ENCODE measurements at places on chromosomes 7 and 10.

DNA sequence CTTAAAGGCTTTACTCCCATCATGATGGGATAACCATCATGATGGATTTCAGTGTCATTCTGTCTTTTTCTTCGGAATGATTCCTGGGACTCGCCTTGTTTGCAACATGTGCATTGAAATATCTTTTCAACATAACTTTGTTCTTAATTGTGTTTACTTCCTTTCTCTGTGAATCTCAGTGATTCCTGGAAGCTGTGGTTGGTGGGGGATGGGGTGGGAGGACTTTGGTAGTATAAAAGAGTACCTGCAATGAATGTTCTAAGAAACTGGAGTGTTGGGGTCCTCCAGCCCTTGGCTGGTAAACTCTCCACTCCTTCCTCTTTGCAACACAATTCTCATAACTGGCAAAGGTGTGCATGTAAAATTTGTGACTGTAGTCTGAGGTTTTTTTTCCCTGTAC is 11.5 kb upstream of the SH2D4B start:
- DNase-seq = no peak

GRCh38 chr10:1631282-1631681 is 106.0 kb downstream of the ADARB2 start:
- DNase-seq = no peak

DNA sequence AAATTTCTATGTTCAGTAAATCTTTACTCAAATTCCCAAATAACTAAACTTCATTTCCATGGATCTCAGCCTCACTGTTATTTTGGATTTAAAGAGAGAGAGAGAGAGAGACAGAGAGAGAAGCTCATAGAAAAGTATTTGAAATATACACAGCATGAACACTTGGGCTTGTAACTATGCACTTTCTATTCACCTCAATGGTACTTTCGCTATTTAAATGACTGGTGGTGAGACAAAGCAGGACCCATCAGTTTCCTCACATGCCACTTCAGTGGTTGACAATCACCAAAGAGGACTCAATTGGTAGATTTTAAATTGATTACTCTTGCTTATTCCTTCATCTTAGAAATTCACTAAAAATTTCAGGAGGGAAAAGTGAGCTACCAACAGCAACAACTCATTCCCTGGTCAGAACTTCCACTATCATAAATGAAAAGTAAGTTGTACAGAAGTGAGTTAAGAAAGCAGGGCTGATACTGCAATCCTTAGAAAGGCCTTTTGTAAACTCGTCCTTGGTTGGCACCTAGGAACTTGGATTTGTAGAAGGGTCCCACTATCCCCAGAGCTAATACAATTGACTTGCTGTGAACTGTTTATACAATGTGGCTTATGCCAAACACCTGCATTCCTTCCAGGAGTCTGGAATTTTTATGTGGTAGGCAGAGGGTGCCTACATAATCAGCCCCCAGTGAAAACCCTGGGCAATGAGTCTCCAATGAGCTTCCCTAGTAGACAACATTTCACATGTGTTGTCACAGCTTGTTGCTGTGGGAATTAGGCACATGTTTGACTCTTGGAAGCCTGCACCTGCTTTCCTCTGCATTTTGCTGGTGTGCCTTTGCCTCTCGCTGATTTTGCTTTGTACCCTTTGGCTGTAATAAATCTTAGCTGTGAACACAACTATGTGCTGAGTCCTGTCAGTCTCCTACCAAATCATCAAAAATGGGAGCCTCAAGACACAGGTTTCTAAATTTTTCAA is 10.8 kb downstream of the ERLIN1 start:
- no peak for DNase-seq

DNA sequence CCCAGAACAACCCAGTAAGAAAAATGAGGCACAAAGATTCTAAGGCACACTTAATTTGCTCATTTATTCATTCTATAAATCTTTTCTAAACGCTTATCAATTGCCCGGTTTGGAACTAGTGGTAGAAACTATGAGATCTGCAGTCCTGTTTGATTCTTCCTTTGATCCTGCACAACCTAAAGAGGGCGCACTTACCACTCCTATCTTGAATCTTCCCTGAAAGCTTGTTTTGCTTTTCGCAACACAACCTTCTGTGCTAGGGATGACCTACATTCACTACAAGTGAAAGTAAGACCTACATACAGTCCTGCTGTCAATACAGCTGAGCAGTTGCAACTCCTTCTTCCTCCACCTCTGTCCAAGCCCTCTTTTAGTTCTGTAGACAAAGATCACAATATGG is 12.6 kb upstream of the ARL4A start:
- DNase-seq = peak; percentile 27

GRCh38 chr10:132056663-132057062 is 9.1 kb upstream of the JAKMIP3 start:
- no peak for DNase-seq

- no peak for DNase-seq
Observed at GRCh38 chr7:845731-846130, 13.5 kb downstream of the SUN1 start.

GRCh38 chr7:118609207-118609606 is 384.7 kb downstream of the ANKRD7 start:
- no peak for DNase-seq

DNA sequence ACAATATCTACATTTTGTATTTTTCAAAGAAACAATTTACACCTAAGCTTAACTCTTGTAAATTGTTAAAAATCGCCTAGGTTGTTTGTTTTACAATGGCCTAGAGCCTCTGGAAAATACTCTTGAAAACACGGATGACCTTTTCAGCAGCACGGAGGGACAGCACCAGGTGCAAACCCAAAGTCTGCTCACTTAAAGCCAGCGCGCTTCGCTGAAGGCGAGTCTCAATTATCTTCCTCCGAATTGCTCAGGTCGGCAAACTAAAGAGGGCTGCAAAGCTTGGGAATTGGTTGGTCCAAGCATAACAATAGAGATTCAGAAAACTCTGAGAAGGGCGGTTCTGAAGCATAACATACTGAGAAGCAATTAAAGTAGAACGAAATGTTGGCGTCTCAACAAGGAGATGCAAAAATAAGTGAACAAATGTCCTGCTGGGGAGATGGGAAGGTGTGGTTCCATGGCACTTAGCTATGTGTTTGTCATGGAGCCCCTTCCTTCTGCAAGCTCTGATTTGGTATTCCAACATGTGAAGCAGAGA is 139.9 kb upstream of the PITRM1 start:
- no peak for DNase-seq

DNA sequence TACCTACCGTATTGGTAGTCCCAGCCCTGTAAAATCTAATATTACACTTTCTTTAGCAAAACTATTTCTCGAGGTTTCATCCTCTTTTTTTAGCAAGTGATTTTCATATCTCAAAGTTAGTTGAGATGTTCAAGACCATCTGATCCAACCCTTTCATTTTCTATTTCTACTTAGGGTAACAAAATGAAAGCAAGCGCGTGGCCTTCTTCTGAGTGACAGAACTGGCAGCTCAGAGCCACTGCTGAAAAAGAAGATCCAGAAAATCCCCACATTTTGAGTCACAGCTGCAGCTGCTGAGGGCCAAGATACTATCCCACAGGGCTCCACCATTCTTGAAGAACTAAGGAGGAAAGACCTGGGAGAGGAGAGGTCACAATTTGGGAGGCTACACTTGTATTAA is 24.8 kb upstream of the ZNF800 start:
- no peak for DNase-seq

DNA sequence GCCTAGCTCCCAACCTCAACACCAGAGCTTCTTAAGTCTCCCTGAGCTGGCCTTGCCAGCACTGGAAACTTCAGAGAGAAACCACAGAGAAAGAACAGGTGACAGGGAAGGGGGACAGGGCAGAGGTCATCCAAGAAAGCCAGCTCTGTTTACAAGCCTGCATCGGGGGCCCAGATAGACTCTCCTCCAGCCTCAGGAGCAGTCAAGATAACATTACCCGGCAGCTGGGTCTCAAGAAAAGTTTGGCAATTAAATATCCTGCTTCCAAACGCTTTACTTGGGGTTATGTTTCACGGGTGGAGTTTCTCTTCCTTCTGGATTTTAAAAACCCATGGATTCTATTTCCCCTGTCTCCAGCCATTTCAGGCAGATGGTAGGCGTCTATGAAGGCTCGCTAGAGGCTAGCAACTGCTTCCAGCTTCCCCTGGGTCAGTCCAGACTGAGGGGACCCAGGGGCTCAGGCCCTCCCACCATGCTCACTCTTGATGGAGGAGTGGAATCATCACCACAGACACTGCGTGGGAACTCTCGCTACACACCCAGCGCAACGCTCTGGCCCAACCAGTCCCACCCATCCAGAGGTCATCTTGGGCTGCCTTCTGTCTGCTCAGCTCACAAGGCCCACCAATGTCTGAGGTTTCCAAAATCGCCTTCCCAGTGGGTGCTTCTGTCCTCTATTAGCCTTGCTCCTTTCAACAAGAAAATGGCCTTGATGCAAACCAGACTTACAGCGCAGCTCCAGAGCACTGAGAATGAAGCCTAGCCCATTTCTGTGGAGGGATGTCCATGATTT is 48.8 kb downstream of the SH3PXD2A start:
- no peak for DNase-seq

DNA sequence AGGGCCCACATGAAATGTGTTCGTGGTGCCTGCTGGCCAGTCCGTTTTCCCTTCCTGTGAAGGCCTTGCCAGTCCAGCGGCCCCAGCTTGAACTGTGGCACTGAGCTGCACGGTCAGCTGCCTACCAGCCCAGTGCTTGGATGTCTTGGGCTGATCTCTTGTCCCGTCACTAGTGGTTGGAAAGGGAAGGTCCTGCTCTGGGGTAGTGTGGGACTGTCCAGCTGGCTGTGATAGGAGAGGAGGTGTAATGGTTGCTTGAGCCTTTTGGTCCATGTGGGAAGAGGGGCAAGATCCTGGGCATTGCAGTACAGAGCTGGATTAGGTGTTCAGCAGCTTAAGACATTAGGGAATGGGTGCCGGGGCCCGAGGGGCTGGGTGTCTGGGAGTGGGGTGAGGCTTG is 15.0 kb downstream of the BUD23 start:
- DNase-seq = no peak

DNA sequence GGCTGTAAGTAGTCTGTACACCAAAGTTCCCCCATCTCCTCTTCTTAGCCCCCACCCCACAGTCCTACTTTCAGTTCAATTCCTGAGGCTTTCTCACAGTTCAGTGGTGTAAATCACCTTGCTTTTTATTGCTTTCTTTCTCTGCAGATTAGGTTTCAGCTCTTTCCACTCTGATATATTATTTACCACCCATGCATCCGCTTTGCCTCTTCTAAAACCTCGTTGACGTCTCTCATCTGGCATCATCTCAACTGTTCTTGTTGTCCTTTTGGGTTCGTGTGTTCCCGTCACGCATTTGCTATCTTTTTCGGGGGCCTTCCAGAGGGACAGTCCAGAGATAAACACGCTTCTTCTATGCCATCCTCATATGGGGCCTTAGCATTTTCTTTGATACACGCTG is 597.9 kb upstream of the DPP6 start:
- no peak for DNase-seq

DNA sequence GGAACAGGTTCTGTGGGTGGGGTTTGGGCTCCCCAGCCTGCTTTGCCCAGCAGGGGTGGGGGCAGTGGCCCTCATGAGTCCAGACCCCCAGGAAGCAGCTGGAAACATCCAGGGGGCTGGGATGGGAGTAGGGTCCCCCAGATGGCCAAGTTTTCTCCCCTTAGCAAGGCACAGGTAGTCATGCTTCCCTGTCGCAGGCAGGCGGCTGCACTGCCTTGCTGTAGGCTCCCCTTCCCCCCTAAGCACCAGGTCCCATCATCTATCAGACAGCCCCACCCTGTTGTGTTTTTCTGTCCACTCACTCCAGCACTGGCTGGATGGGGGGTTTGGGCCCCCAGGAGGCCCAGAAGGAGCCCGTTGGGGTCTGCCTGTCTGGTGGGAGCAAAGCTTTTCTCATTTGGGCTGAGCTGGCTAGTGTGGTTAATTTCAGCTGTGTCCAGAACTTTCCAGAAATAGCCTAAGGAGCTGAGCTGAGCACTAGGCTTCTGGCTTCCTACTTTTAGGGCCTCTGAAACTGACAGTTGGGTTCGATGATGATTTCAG is 7.9 kb downstream of the BRI3 start:
- DNase-seq = no peak

- no peak for DNase-seq
Observed at GRCh38 chr10:75347186-75347585, 54.4 kb downstream of the ZNF503 start.

DNA sequence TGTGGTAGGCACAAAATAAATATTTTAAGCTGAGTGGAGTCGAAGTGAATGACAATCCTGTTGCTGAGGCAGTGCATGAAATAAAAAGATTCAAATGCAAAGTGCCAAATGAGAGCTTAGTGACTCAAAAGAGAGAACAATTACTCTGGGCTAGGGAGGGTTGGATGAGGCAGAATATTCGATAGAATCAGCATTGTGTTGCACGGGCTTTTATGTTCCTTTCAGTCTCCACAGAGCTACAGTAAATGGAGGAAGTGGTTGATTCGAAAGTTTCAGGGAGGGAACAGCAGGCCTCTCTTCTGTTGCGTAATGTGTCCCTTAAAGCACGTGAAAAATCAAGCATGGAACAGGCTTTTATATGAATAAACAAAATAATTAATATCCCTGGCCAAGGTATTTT is 599.3 kb upstream of the CELF2 start:
- DNase-seq = no peak

DNA sequence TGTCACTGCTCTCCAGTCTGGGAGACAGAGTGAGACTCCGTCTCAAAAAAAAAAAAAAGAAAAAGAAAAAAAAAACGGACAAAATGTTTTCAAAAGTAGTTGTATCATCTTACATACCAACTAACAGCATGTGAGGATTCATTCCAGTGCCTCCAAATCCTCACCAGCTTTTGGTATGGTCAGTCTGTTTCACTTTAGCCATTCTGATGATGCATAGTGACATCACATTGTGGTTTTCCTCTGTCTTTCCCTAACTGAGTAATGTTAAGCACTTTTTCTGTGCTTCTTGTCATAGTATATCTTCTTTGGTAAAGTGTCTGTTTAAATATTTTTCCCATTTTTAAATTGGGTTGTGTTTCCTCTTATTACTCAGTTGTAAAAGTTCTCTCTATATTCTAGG is 251.4 kb upstream of the CTBP2 start:
- no peak for DNase-seq

DNA sequence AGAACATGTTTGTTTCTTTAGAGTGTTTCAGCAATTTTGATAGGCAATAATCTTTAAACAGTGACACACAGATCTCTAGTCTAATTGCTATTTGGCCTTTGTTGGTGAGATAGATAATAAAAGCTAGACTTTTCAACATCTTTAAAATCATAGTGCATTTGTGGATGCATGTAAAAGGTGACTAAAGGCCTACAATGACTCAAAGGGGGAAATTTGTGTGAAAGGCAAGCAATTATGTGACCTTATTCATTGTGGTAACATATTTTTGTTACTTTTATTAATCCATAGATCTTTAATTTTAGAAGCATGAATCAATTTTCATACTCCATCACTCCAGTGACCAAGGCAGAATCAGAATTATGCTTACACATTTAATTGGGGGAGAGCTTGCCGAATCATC is 299.7 kb downstream of the DGKB start:
- no peak for DNase-seq

- no peak for DNase-seq
Observed at GRCh38 chr10:110304394-110304779, 333 bp downstream of the SMNDC1 start.

GRCh38 chr7:19747740-19748339 is 25.6 kb downstream of the TMEM196 start:
- peak; percentile 46 for DNase-seq
